ENCODE measurements at places on chromosomes 3 and 15.

DNA sequence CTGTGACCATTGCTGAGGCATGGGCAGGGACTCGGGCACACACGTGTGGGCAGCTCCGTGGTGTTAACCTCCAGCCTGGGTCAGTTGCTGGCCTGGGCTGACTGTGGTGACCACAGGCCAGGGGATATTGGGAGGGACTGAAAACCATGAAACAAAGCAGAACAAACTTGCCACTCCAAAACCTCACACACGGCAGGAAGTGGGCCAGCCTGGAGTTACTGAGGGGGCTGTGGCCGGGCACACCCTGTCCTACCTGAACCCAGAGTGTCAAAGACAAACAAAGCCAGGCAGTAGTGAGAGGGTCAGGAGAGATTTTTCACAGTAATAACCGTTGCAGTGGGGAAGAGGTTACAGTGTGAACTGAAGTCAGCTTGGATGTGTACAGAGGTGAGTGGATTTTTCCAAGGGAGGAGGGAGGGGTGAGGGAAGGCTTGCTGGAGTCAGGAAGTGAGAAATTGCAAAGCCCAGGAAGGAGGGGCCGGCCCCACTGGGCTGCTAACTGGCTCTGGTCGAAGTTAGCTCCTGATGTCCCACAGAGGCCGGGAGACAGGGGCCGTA lies 40.0 kb upstream of the ATP10A start:
- DNase-seq: no peak

DNA sequence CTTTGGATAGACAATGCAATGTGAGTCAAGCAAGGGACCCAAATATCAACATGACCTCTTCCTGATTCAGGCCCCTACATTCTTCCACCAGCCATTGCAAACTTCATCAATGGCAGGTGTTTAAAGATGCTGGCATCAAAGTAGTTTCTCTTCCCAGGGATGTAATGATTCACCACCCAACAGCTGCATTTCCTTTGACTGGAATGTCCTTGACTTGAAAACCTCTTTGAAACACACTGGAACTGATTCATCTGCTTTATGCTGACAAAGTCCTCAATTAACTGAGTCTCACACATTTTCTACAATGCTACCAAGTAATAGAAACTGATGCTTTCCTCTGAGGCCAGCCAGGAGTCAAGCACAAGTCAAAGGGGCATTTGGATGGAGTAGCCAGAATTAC lies 385.5 kb downstream of the GBE1 start:
- no peak for DNase-seq

DNA sequence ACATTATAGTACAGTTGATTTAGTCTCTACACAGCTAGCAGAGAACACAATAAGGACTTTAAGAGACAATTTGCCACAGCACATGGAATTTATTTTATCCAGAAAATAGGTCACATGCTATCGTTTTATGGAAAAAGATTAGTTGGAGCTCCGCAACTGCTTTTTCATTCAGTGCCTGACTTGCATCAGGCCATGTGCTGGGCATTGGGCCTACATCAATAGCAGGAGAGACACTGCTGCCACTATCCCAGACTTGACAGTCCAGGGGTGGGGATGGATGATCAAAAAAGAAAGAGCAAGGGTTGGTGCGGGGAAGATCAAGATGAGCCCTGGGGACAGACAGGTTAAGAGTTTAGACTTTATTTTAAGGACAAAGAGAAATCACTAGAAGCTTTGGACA lies 75.2 kb upstream of the C3orf80 start:
- DNase-seq: no peak

DNA sequence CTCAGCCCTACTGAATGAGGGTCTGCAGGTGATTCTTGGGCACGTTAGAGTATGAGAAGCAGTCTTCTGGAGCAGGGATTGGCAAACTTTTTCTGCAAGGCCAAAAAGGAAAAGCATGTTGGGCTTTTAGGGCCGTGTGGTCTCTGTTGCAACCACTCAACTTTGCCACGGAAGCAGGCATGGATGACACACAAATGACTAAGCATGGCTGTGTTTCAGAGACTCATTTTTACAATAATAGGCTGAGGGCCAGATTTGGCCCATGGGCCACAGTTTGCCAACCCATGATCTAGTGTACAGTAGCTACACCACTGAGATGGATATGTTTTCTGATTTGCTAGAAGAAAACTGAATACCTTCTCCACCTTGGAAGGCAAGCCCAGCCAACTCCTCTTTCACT lies 66.1 kb upstream of the PRICKLE2 start:
- DNase-seq: no peak

DNA sequence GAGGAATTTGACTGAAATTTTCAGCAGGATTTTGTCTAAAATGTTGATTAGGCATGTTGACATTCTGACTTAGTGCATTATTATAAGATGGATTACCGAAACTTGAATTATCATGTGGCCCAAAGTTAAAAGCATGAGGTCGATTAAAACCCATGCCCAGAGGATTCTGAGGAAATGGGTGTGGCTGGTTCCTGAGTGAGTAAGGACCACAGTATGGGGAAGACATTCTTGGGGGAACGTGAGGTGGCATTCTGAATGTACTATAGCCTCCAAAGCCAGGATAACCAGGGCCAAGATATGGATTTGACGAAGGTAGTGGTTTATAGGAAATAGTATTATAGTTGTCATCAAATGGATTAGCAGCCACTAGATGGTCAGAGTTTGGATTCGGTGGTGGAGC lies 38.7 kb upstream of the DNAAF4 start:
- DNase-seq: no peak

DNA sequence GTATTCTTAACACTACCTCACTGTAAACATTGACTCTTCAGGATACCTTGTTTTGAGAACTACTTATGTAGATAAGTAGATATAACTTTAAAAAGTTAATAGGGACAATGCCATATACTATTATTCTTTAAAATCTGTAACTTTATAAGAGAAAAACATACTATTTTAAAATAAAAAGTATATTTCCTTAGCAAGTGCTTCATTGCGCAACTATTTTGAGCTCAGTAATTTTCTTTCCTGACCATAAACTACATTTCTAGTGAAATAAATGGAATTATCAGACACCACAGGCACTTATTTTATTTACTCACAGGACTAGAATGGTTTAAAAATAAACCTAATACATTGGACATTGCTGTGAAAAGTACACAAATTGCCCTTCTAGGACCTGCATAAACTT lies 764.4 kb upstream of the LMCD1 start:
- DNase-seq: no peak

GRCh38 chr15:101296418-101297405 lies 1.7 kb upstream of the SNRPA1 start:
- DNase-seq: no peak

DNA sequence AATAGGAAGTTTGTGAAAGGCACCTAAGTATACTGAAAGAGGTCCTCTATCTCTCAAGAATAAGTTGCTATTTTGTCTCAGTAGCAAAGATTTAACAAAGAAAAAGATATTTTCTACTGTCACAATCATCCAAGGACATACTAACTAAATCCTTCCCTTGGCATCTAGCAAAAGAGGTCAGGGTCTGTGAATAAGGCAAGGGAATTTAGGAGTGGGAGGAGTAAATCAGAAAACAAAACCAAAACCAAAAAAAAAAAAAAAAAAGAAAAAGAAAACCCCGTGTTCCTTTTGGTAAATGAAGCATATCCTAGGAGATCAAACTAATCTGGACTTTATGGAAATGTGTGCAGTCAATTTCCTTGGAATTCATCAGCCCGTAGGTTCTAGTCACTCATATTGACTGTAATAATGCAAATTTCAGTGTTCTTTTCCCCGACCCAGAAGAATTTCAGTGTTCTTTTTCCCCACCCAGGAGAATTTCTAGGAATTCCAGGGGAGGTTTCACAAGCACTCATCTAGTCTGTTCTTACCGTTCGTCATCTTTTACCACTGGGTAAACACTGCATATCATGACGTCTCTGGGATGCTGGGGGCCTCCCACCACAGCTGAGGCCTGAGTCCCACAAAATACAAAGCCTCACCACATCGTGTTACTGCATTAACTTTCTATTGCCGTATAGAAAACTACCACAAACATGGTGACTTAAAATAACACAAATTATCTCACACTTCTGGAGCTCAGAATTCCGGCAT lies 113.8 kb upstream of the CCDC54 start:
- DNase-seq: no peak

DNA sequence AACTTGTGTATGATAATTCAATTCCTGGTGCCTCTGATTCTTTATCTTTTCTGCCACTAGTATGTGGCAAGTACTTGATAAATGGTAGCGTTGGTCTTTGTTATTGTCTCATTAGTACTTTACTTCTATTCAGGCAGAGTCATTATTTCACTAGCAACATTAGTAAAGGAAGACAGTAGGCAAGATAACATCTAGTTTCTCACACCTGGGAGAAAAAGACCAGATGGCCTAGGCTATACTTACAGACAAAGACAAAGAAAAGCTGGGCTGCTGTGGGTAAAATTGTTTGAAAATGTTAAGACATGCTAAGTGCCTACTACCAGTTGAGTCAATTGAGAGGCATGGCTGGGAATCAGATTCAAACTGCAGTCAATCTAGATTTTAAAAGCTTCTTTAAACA lies 198.7 kb upstream of the CMC1 start:
- DNase-seq: no peak

DNA sequence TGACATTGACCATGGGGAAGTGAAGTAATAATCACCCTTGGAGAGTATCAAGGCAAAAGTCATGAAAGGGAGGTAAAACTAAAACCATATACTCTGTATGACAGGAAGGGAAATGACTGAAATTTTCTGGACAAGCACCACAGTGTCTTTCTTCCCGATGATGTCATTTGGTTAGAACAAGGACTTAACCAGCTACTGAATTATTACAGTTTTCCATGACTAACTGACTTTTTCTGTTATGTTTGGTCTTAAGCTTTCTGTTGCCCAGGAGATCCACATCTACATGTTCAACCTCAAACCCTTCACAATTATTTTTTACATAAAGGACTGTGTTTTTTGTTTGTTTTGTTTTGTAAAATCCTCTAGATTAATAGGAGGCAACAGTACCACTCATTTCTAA lies 191.9 kb upstream of the IL12A start:
- DNase-seq: no peak

DNA sequence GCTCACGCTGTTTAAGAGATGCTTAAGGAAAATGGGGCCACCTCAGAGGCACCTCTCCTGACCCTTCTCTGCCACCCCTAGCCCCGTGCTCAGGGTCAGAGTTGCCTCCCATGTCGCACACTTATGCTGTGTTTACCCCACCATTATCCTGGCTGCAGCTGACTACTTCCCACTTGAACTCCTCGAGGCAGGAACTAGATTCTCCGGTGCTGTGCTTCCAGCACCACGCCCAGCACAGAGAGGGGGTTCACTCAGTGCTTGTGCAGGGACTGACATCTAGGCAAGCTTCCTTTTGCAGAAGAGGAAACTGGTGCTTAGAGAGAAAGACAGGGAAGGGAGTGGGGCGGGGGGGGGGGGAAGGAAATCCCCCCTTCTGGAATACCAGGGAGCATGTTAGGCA lies 340.1 kb downstream of the RORA start:
- DNase-seq: no peak

DNA sequence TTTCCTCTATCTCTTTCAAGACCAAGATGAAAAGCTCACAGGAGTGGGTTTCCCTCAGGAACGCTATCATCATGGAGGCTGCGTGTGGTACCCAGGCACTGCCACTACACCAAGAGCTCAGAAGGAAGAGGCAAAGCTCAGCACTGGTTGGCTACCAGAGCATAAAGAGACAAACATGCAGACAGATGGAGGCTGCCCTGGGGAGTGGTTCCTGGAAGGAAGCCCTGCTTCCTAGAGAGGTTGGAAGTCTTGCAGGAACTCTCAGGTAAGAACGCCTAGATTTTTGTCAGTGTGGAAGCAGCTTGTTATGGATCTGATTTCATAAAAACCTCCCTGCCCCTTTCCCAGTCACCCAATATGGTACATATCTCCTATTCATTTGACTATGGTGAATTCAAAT lies 49.9 kb upstream of the ADCY5 start:
- no peak for DNase-seq

DNA sequence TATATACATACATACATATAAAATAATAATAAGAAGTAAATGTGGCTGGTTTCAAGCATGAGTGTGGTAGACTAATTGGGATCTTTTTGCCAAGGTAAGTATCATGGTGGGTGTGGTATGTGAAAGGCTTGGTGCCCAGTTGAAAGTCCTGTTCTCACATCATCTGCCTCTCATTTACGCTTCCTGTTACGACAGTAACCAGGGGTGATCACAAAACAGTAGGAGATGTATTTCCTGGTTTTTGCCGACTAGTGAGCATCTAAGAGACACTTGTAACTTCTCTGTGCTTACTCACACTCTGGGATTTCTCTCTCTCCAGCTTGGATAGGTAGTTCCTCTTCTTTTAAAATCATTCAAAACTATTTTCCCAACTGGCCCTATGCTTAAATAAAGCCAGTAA lies 1028.3 kb upstream of the NR2F2 start:
- no peak for DNase-seq
